ENCODE measurements at places on chromosomes 1 and 21. TPM values are rescaled to one million over a fixed set of nuclear protein-coding genes. Genes with fewer than 3 reads are reported as not detected.

DNA sequence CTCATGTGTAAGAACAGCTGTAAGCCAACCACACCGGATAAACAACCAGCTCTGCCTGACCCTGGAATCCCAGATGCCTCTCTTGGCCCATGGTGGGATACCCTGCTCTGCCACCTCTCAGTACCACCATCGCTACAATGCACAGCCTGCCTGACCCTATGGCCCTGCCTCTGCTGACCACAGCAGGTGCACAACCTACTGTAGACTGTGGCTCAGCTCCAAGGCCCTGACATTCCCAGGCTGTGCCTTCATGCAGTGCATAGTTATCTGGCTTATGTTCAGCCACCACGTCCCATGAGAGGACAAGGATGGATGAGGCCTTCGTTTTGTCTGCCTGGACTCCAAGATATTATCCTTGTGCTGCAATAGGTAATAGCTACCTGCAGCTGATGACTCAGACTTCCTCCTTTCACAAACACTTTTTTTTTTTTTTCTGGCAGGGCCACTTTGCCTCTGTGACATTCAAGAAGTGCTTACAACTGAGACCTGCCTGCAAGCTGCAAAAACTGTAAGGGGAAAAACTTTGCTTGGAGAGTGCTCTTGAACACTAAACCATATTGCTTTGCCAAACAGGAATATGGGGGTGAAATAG, 177.7 kb downstream of the URB2 start:
- DNase-seq, result no peak

NPHS2 gene
- total RNA-seq, result not detected

GRCh38 chr21:44389335-44389734, 35.9 kb downstream of the TRPM2 start:
- DNase-seq, result no peak

DNA sequence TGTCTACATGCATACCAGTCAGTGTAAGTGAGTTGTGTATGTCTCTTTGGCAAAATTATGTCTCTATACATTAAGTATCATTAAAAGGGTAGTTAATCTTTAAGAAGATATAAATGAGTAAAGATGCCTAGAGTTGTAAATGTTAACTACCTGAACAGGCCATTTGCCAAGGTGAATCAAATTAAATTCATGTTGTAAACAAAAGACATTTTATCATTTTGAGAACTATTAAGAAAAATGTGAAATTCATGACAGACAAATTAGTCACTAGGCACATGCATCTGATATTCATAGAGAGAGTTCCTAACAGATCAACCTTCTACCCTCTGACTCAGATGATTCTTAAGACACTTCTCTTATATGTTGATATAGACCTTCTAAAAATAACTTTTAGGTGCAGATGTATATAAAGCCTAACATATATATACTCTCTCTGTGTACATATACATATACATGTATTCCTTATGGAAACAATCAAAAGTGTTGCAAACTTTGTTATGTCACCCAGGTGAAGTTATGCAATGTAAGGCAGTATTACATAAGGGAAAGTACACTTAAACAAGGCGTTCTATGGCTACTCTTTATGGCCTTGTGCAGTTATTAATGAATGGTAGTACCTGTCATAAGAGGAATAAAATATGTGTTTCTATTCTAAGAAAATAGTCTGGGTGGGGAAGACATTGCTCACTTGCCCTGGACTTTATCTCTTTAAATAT, at the start of gene TMPRSS15:
TSS of gene TMPRSS15 (minus strand) at position 51 of the 716 bp plus-strand sequence. CDS start 163 bp downstream, outside the sequence.
- DNase-seq, result no peak

PLA2G2D gene
- total RNA-seq, result not detected

DNA sequence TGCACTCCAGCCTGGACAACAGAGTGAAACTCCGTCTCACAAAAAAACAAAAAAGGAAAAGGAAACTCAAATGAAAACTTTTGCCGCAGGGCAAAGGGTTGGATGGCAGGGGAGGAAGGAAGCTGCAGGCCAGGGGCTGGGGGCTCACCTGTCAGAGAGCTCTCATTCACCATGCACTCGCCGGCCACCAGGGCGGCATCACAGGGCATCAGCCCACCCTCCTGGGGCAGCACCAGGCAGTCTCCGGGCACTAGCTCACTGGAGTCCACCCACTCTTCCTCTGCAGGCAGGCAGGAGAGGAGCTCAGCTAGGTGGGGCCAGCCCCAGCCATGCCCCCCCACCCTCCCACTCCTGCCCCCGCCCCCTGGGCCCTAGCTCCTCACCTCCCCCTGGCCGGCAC, 11.9 kb downstream of the ATP13A2 start:
- no peak for DNase-seq

GRCh38 chr1:36639461-36639860, 156.7 kb upstream of the CSF3R start:
- DNase-seq, result no peak

GRCh38 chr1:207259391-207259790, 62.1 kb upstream of the CD55 start:
- DNase-seq, result peak; percentile 38

GRCh38 chr1:62809788-62810187, 25.9 kb downstream of the ATG4C start:
- no peak for DNase-seq

- no peak for DNase-seq
These were observed 101.1 kb upstream of the ERRFI1 start for GRCh38 chr1:8127171-8127641.

DNA sequence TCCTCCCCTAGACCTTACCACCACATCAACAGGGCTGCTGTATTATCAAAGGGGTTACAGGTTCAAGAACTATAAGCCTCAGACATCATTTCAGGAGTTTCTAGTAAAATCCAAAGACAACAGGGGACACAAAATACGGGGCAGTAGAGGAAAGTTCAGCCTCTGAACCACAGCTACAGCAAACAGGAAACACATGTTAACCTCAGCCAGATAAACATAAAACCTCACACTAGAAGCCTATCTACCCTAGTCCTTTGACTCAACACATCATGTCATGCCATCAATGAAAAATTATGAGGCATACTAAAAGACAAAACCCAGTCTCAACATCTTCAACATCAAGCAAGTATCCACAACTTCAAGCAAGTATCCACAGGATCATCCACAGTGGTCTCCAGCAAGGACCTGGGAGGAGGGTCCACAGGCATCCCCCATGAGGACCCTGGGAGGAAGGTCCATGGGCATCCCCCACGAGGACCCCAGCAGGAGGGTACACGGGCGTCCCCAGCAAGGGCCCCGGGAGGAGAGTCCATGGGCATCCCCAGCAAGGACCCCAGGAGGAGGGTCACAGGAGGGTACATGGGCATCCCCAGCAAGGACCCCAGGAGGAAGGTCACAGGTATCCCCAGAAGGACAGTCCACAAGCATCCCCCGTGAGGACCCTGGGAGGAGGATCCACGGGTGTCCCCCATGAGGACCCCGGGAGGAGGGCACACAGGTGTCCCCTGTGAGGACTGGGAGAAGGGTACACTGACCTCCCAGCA, 440.0 kb downstream of the MATN1 start:
- no peak for DNase-seq

DNA sequence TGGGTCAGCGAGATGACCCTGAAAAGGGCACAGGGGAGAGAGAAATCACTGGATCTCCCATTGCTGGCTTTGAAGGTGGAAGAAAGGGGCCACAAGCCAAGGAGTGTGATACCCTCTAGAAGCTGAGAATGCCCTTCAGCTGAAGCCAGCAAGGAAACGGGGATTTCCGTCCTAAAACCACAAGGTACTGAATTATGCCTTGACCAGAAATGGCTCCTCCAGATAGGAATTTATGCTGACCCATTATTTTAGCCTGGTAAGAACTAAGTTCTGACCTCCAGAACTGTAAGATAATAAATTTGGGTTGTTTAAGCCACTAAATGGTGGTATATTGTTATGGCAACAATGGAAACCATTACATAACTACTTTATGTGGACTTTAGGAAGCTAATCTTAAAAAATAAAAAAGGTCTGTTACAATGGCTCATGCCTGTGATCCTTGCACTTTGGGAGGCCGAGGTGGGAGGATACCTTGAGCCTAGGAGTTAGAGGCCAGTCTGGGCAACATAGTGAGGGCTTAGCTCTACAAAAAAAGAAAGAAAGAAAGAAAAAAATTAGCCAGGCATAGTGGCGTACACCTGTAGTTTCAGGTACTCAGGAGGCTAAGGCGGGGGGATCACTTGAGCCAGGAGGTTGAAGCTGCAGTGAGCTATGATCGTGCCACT, 3.6 kb upstream of the H6PD start:
- DNase-seq, result no peak

GRCh38 chr1:70401974-70402373, 9.1 kb upstream of the CTH start:
- DNase-seq, result no peak

CCDC24 gene
- total RNA-seq, result 11.8 TPM

CHI3L2 gene
- total RNA-seq, result not detected

ANKRD34A gene
- total RNA-seq, result 0.39 TPM

GRCh38 chr21:32702702-32703101, 25.1 kb downstream of the SYNJ1 start:
- no peak for DNase-seq

CTTNBP2NL gene
- total RNA-seq, result 38.8 TPM

All from H9 (cell line).